ENCODE measurements at places on chromosomes 4 and X.

GRCh38 chrX:38326086-38326485 lies 1.2 kb downstream of the RPGR start:
- no peak for DNase-seq

DNA sequence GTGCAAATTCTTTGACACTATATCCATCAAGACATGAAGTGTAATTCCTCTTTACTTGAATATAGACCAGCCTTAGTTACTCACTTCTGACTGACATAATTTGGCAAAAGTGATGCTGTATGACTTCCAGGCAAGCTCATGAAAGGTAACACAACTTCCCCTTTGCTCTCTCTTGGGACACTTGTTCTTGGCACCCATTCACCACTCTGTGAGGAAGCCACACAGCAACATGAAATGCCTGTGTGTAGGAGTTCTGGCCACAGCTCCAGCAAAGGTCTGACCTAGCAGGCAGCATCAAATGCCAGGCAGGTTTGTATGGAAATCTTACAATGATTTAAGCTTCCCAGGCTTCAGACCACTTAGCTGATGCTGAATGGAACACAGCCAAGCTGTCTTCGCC lies 280.3 kb downstream of the PDHA2 start:
- DNase-seq: no peak

GRCh38 chr4:52833941-52834525 lies 28.1 kb upstream of the RASL11B start:
- no peak for DNase-seq

GRCh38 chr4:86917212-86918039 lies 17.4 kb upstream of the AFF1 start:
- DNase-seq: no peak
